GM10248 (cell line): ENCODE measurements at places on chromosomes 2 and 18.
A peak's percentile ranks its signal among the peaks of the same experiment; 100 is the strongest.

- no peak for DNase-seq
These were observed 149.1 kb upstream of the CELF4 start for GRCh38 chr18:37714691-37715090.

DNA sequence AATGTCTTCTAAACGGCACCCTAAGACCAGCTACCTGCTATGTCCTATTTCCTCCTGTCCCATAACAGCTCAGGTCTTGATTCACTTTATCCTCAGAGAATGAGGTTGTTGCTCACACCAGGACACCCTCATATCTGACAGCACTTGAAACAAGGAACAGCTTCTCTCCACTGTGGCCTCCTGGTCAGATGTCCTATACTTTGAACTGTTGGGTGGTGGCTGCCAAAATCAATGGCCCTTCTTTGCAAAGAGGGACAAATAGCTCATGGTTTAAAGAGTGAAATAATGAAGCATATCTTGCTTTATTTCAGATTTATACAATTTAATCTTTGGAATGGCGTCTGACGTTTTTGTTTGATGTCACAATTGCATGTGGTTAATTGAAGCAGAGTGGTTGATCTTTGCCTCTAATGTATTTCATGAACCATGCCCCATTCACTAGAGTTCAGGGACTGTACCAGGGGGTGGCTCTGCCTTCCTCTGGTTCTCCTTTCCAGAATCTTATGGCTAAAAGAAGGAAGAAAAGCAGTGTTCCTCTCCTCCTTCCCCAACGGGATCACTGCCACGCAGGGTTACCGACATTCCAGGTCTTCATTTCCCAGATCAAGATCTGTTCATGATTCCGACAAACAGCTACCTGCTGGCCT, 24.1 kb upstream of the ZCCHC2 start:
- DNase-seq = no peak

DNA sequence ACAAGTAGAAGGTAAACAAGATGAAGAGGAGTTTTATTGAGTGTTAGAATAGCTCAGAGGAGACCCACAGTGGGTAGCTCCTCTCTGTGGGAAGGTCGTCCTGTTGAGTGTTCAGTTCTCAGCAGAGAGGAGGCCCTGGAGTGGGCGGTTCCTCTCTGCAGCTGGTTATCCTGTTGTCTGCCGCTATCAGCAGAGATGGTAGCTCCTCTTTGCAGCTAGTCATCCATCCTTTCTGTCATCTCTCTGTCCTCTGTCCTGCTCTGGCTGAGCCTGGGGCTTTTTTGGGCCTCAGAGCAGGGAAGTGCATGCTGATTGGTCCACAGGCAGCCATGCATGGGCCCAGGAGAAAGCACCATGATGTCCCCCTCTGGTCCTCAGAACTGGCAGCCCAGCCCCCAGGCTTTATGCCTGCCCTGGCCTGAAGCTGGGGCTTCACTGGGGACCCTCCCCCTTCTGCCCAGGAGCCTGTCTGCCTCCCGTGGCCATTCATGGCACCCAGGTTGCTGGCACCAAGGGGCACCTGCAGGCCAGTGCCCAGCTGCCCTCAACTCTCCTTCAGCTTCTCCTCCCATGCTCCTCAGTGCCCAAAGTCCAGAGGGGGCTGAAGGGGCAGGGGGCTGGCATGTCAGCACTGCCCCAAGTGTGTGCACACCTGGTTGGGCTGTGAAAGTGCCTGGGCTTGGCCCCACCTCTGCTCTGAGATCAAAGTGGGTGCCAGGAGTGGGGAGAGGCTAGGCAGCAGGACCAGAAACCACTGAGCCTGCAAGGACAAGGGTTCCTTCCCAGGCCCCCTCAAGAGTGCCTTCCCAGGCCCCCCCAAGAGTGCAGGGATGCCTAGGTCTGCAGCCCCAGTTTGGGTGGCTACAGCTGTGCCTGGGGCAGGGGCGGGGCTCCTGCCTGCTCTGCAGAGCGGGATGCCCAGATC, 98.7 kb downstream of the TWIST2 start:
- DNase-seq = no peak

- no peak for DNase-seq
These were observed 33.9 kb downstream of the PDIA6 start for GRCh38 chr2:10778724-10779115.

DNA sequence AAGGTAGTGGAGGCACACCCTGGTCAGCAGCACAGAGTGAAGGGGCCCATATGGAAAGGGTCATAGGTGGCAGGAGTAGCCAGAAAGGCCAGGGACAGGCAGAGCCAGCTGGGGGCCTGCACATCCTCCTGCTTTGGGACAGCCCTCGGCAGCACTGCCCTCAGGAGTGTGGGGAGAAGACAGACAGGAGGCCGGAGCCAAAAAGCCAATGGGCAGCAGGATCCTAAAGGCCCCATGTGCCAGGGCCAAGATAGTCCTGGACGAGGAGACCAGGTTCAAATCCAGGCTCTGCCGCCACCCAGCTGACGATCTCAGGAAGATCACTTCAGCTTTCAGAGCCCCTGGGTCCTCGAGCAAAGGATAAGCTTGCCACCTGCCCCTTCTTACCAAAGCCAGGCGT, 220.1 kb downstream of the TMEM163 start:
- no peak for DNase-seq

- no peak for DNase-seq
These were observed 730 bp downstream of the ODC1 start for GRCh38 chr2:10447300-10447894.

GRCh38 chr2:145029873-145030272, 510.0 kb upstream of the ZEB2 start:
- no peak for DNase-seq

- DNase-seq = no peak
These were observed 175.9 kb downstream of the NR4A2 start for GRCh38 chr2:156156580-156156979.

GRCh38 chr2:107511970-107512789, 314.5 kb upstream of the RGPD4 start:
- DNase-seq = no peak

DNA sequence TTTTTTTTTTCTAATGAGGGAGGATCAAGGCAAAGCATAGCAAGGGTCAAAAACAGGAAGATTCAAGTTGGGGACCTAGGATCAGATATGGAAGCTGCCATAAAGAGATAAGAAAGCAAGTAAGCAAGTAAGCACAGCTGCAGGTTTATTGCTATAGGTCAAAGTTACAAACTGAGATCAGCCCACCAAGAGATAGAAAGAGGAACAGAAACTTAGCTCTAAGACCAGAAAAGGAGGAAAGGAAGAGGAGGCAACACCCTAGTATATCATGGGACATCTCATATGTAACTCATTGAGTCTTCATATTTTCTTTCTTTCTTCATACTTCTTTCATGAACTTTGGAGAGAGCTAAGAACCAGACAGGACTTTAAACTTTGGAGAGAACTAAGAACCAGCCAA, 295.9 kb upstream of the CRIM1 start:
- peak; percentile 11 for DNase-seq

DNA sequence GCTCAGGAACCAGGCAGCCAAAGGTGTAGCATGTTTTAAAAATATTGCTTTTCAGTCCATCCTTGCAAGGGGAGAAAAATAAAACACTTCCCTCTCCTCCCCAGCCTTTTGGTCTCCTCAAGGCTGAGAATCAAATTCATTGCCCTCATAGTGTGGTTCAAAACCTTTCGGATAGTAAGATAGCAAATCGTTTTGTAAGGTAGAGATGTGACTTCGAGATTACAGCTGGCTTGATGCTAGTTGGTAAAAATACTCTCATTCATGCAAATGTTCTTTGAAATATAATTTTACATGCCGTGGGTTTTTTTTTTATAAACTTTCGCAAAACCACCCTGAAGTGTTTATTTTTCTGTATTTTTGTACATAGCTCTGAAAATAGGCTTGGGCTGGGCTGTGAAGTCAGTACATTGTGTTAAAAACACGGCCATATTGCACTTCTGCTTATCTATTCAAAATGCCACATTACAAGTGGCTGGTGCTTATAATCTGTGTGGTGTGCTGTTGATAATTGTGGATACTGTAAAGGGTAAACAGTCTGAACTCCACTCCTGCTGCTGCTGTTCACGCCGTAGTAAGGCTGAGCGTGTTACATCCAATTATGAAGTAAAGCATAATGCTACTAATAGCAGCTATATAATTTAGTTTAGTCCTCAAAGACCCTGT, 172.0 kb upstream of the SIX3 start:
- DNase-seq = no peak

GRCh38 chr2:207338220-207338607, 172.5 kb upstream of the KLF7 start:
- DNase-seq = no peak

DNA sequence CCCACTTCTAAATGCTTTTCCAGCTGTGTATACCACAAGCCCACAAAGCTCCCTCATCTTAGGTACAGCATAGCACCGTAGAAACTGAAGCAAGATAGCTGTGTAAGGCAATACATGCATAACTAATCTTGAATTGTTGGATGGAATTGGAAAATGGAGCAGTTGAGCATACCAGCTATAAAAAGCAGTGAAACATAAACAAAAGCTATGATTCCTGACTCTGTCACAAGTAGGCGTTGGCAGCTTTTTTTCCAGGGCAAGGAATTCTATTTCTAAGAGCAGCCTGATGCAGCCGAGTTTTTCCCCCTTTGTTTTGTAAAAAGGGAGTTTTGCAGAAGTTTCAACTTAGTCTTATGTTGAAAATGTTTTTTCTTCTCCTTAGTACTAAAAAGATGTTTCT, 32.4 kb downstream of the MOGAT1 start:
- DNase-seq = no peak

DNA sequence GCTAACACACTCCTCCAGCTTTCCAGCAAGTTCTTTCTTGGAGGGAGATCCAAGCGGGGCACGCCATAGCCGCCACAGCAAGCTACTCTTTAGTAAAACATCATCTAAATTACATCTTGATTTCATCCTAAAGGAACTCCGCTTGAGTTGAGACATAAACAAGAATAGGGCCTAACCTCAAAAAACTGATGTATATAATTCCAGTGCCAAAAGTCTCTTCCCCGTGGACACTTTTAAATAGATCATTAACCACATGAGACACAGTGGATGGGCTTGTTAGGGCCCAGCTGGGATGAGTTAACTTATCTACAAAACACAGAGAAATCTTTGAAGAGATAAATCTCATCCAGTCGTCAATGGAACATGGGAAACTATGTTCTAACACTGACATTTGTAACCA, 20.8 kb upstream of the MLPH start:
- no peak for DNase-seq

- no peak for DNase-seq
These were observed 58.3 kb upstream of the BCL2L11 start for GRCh38 chr2:111062417-111062816.

- DNase-seq = no peak
These were observed 294.6 kb downstream of the LRATD1 start for GRCh38 chr2:14927021-14927564.

DNA sequence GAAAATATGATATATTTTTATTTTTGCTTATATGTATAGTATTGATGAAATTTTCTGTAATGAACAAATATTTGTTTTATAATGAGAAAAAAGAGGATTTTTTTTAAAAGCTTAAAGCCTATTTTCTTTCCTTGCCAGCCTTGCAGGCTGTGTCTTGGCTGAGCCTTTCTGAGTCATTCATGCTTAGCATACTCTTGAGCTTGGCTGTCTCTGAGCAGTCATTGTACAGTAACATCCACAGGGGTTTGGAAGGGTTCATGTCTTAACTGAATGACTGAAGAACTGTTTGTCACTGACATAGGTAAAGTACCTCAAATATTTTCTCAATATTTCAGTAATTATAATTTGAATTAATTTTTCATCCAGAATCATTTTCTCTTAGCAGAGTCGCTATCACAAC, 49.3 kb downstream of the GPR39 start:
- DNase-seq = no peak

DNA sequence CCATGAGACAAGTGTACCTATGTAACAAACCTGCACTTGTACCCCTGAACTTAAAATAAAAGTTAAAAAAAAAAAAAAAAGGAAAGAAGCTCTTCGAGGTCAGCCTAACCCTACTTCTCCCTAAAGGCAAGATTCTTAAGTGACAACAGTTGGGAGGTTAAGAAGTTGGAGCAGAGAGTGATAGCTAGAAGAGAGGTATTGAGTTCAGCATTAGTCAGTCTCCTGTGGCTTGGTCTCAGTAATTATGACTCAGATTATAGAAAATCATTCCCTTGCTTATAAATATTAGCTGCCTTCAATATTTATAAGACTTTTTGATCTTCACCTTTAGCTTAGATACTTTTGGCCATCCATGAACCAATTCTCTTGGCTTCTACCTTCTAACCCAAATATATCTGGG, 926.8 kb upstream of the SLC39A10 start:
- DNase-seq = no peak

GRCh38 chr2:158781353-158781961, 13.7 kb upstream of the DAPL1 start:
- no peak for DNase-seq

DNA sequence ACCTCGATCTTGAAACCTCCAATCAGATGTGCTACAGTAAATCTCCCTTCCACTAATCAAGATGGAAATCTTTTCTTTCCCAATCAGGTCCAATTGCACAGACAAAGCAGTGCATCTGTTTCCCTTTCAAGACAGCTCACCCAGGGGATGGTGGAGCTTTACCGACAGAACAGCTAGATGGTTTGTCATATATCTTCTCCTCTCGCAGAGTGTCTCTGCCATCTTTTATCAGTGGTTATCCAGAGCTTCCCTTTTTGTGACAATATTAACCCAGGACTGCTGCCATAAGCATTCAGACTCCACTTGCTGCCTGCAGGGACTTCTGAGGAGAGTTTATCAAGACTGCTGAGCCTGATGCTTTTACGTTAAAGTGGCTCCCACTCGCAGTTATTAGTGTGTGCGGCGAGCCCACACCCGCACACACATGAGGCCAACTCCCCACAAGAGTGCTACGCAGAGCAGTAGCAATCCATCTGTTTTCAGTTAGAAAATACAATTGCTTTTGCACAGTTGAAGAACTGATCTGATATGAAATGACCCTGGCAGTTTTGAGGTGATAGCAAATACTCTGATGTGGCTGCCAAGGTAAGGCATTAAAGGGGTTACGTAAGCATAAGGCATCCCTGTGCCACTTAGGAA, 398.9 kb downstream of the NCKAP5 start:
- no peak for DNase-seq

- no peak for DNase-seq
These were observed 57.0 kb downstream of the CEP192 start for GRCh38 chr18:13048061-13048595.

- DNase-seq = no peak
These were observed 258.2 kb downstream of the IKZF2 start for GRCh38 chr2:212893216-212893615.

DNA sequence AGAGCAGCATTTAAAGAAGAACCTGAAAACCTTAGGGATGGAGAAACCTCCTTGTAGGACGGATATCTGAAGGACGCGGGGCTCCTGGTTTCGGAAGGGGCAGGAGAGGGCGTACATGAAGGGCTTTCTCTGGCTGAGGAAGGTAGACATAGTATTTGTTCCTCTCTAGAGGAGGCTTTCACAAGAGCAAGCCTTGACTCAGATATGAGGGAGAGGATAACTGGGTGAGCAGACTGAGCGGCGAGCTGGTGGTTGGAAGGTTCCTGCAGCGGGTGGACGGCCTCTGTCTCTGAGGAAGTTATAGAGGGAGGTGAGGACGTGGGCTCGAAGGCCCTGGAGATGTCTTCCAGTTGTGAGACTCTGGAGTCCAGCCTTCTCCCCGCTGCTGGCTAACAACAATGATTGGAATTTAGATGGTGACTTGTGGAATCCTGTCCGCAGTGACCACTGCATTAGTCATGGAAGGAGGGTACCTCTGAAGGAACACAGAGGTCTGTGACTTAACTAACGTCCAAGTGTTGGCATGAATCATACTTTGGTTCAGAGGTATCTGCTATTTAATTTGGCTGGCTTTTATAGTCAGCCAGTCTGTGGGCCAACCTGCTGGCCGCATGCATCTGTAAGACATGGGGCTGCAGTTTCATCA, 80.9 kb downstream of the ASAP2 start:
- no peak for DNase-seq

- DNase-seq = no peak
These were observed 15.5 kb upstream of the SLC20A1 start for GRCh38 chr2:112630268-112630667.

- DNase-seq = no peak
These were observed 113.6 kb upstream of the COL5A2 start for GRCh38 chr2:189293164-189293563.
